ENCODE measurements at places on chromosomes 6 and 20.

DNA sequence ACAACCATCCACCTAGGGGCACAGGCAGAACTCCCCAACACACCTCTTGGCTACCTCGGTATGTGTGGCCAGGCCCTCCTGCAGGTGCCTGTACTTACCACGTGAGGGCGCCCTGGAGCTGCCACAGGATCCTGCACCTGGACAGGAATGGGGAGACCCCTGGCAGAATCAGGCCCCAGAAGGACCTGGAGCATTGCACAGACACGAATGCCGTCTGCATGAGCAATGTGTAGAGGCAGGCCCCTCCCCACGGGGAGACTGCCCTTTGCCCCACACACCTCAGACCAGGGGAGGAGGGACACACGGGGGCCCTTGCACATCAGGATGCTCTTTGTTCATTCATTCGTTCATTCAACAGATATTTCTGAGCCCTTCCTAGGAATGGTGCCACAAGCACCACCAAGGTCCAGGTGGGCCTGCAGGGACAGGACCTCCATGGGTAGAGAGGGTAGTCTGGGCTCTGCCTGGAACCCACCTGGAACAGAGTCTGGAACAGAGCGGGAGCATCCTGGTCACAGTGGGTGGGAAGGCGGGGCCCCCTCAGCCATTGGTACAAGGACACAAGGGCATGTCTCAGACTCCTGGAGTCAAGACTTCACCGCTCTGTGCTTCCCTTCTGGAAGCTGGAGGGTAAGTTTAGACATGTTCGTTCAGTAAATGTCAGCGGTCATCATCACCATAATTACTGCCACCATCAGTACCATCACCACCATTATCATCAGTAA, 32.3 kb downstream of the YTHDF1 start:
- peak; percentile 46 for DNase-seq

GRCh38 chr6:21604081-21604480, 10.5 kb downstream of the SOX4 start:
- DNase-seq: no peak

DNA sequence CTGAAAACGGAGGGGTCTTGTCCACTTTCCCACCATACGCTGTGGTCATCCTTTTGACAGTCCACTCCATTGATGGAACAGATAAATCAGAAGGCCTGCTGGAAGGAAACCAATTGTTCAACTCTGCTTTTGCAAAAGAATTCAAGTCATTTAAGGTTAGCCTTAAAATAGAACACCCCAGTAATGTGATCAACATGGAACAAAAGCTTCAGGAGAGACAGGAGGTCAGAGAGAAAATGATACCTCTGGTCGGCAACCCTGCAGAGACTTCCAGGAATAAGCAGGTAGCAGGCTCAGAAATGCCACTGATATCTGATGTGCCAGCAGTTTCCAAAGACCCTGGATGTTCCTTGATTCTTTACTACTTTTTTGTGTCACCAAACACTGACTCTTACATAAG, 39.6 kb upstream of the SHLD1 start:
- no peak for DNase-seq

GRCh38 chr6:96811136-96811535, 26.1 kb downstream of the GPR63 start:
- no peak for DNase-seq

DNA sequence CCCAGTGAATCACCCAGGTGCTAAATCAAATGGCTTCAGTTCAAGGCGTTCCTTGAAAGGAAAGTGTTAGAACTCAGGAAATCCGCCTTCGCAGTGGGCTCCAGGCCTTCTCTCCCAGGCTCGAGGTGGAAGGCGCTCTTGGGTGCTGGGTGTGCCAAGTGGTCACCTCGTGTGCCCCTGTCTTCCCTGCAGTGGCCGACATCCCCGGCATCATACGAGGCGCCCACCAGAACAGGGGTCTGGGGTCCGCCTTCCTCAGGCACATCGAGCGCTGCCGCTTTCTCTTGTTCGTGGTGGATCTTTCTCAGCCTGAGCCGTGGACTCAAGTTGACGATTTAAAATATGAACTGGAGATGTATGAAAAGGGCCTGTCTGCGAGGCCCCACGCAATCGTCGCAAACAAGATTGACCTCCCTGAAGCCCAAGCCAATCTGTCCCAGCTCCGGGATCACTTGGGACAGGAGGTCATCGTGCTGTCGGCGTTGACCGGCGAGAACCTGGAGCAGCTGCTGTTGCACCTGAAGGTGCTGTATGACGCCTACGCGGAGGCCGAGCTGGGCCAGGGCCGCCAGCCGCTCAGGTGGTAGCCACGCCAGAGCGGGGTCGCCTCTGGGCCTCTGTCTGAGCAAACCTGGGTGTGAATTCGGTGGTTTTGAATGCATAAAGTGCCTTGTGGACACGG, 17.8 kb downstream of the MTG2 start:
- no peak for DNase-seq

- DNase-seq: no peak
Measured at GRCh38 chr20:49345524-49345923, 67.7 kb upstream of the ZNFX1 start.

DNA sequence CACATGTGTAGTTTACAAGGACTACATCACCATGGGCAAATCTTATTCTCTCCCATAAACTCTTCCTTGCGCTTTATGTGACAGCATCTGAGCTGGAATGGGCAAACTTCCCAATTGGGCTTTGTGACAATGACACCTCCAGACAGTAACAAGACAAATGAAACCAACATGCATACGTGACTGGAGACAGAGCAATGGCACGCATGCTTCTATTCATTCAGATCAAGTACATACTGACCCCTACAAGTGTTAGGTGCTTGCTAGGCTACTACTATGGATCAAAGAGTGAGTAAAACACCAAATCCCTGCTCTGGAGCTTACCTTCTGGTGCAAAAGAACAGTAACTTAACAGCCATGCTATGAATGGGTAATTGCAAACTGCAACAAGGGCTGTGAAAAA, 394.9 kb downstream of the BTBD9 start:
- no peak for DNase-seq

DNA sequence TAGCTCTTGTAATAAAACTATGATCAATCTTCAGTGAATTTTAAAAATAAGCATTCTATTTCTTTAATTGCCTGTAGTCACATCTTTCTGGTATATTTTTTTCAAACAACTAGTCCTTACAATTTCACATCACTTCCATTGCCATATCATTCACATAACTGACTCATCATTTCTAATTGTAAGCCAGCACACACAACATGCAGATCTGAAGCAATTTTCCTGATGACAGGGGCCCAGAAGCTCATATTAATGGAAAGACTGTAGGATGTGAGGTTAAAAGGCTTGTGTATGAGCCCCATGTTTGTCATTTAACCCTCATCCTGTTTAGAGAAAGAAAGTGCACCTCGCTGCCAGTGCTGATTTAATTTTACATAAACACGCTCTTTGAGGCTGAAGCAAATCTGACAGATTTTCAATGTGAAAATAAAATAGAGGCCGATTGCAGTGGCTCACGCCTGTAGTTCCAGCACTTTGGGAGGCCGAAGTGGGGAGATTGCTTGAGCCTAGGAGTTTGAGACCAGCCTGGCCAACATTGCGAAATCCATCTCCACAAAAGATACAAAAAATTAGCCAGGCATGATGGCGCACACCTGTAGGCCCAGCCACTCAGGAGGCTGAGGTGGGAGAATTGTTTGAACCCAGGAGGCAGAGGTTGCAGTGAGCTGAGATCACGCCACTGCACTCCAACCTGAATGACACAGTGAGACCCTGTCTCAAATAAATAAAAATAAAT, 40.1 kb upstream of the LTV1 start:
- DNase-seq: no peak

DNA sequence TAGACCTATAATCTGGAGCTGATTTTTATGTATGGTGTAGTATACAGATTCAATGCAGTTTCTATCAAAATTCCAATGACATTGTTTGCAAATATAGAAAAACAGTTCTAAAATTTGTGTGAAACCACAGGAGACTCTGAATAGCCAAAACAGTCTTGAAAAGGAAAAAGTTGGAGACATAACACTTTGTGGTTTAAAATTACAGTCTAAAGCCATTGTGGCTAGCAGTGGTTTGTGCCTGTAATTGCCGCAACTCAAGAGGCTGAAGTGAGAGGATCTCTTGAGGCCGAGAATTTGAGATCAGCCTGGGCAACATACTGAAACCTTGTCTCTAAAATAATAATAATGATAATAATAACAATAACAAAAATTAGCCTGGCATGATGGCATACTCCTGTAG, 213.7 kb downstream of the CDKAL1 start:
- DNase-seq: no peak

DNA sequence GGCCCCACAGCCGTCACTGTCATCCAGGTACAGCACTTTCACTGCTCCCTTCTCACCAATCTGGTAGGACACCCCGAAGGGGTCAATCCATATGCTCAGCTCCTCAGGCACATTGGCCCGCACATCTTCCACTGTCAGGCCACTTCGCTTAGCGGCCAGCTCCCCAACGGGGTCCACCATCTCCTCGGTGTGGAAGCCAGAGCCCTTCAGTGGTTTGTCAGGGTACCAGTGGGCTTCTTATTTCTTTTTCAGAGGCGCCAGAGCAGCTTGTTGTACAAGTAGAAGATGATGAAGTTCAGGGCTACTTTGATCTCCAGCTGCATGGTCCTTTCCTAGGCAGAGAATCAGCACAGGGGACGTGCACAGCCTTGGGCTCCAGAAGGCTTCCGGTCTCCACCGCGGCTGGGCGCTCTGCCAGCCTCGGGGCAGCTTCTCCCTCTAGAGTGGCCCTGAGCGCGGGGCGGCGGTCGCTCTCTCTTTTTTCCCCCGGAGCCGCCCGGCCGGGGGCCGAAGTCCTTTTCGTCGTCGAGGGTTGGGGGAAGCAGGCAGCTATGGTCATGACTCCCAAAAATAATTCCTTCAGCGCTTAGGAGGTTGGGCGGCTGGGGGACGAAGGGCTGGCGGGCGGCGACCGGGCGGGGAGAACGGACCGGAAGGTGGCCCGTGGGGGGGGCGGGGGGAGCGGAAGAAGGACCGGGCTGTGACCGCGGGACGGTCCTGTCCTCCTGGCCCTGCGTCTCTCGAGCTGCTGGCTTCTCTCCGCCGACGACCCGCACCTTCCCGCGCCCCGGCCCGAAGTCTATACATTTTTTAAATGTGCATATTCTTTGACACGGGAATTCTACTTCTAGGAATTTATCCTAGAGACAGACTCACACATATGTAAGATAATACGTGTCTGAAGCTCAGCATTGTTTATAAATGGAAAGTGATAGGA, 6.5 kb upstream of the ZSCAN9 start:
- DNase-seq: peak; percentile 15
